Right lobe of liver (tissue), 6 donors: ENCODE measurements at places on chromosomes 16 and 17. TPM values are rescaled to one million over a fixed set of nuclear protein-coding genes. Genes with fewer than 3 reads are reported as not detected.

TEX19 gene
- not detected for total RNA-seq

TRPV2 gene
- total RNA-seq = 5.0 TPM

LRRC37A3 gene
- 4.2 TPM for total RNA-seq

GRCh38 chr16:12293017-12293618, 316.6 kb downstream of the SNX29 start:
- no peak for DNase-seq

DNA sequence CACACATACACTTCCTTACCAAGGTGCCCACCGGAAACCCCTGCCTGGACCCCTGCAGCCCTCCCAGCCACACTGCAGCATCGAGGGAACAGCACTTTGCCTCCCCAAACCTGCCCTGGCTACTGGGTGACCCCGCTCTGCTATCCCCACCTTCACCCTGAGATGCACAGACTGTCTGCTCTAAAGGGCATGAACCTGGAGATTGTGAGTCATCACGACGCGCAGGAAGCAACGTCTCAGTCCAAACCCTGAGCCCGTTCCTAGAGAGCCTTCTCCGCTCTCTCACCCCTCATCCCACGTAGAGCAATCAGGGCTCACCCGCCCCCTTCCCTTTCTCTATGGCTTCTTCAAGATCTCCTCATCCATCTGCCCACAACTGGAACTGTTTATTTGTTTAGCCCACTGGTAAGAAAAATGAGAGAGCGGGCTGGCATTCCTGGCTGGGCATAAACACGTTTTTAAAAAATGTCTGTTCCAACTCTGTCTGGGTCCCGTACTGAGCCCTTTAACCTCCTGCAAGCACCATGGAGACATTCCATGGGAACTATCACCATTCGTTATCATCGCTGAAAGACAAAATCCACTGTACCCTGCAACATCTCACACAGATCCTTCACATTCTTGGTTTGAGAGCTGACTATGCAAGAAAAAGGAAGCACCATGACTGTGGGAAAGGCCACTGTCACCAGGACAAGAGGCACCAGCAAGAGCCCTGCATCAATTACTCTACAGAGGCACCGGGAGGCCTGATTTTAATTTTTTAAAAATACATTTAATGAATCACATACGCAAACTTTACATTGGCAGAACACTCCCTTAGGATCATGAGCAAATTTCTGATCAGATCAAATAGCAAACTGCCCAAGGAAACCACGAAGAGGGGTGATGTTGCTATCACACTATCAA, 28.2 kb downstream of the ZFHX3 start:
- peak; percentile 29 for DNase-seq

DNA sequence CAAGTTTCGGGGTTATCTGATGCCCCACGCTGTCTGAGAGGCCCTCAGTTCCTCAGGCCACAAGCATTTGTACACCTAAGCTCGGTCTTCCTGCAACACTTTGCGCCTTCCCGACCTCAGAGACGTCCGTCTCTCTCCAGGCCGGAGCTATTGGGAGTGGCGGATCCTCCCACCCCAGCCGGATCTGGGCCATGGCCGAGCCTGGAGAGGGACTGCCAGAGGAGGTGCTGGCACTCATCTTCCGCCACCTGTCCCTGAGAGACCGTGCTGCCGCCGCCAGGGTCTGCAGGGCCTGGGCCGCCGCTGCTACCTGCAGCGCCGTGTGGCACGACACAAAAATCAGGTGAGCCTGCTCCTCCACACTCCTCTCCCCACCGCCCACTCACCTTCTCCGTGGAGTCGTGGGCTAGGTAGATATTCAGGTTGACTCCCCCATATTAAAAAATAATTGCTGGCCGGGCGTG, 1.9 kb downstream of the FBXL8 start:
- no peak for DNase-seq
